Mesenteric fat pad (tissue), 1 donor: ENCODE measurements at places on chromosomes 3 and 15. TPM values are rescaled to one million over a fixed set of nuclear protein-coding genes. Genes with fewer than 3 reads are reported as not detected.
A peak's percentile ranks its signal among the peaks of the same experiment; 100 is the strongest.

DNA sequence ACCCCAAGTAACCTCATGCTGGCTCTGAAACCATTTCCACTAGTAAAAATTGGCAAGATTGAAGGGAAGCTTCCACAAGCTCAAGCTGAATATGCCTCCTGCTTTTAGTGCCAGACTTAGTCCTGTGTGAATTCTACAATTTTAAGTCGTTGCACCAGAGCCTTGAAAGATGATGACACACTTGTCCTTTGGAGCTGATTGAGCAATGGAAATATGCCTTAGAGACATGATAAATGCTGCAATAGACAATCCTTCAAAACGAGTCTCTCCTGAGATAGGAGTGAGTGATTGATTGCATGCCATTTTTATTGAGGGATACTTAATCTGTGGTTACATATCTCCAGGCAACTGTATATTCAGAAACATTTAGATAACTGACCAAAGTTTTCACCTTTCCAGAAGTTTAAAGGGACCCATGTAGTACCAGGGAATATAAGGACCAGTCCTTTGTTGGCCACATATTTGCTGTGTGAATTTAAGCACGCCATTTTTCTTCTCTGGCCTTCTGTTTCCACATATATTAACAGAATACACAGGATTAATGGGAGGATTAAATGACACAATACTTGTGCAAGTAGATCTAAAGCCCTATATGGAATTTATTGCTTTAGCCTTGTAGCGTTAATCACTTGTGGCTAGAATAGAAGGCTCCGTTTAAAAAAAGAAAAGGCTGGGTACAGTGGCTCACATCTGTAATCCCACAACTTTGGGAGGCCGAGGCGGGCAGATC lies 65.1 kb downstream of the PPARG start:
- no peak for DNase-seq

DNA sequence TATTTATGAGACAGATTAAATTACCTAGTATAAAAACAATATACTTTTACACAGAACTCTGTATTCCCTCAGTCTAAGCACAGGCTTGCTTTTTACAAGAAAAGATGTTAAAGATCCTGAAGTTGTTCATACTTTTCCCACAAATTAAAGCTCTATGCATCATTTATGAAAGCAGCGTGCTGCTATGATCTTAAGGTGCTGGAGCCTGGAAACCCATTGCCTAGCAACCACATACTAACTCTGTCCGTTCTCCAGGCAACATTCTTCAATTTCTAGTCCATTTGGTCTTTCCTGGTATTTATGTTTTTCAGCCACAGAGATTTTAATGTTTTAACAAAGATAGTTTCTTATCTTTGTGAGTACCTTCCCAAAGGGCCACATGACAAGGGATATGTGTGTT lies 312.0 kb downstream of the DOCK3 start:
- no peak for DNase-seq

DNA sequence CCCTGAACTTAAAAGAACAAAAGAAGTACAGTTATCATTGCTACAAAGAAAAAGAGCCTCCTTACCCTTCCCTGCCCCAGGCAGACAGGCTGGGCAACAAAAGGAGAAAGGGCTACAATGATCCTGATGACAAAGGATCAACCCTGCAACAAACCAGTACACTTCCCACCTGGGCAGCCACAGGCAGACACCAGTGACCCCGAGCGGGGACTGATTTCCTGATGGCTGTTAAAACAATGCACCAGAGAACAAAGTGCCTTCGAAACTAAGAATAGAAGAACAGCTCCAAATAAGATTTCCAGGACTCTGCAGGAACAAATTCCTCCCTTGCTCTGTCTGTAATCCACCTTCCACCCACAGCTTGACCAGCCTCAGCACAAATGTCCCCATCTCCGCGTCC lies 106.3 kb upstream of the ARHGEF3 start:
- DNase-seq: no peak

DNA sequence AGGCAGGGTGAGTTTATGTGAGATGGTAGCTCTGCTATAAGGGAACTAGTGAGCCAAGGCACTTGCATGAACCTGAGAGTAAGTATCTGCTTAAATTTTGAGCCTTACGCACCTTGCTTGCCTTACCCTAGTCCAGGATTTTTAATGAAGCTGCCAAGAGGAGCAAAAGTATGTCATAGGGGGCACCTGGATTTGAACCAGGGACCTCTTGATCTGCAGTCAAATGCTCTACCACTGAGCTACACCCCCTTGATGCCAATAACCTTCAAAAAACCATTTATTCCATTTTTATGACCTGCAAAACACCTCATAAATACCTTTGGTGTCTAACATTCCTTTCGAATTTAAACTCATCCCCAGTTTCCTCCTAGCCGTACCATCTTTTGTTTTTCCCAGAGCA lies 88.3 kb upstream of the ACP3 start:
- DNase-seq: no peak

DNA sequence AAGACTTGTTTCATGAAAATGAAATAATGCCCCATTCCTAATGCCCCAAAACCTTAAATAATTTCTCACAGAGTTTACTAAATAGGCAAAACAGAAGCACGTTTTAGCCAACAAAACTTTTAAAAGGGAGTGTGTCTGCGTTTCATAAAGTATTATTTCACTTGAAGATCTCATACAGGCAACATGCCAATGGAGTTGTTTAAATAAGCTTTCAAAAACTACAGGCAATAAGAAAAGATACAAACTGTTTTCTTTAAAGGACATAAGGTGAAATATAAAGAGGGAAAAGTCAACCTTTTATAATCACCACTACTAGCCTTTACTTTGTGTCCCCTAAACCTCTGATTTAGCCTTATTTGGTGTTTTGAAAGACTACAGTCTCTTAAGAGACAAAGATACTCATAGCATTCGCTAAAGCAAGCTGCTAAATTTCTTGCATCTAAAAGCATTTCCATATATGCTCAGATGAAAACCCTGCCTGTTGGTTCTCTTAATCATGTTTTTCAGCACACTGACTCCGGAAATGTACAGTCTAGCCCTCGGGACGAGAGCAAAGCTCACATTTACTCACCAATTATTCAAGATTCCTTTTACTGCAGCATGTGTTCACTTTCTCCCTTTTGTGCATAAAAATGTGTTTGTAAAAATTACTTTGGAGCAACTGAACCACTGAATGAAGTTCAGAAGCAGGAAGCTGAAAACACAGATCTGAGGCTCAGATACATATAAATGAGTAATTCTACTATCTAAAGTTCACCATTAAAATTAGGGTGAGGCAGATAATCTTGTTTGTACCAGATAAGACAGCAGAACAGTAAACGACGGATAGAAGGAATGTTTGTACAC lies 119.0 kb downstream of the GOLIM4 start:
- DNase-seq: no peak

- DNase-seq: peak; percentile 80
These were observed 71.2 kb downstream of the FAM43A start for GRCh38 chr3:194756791-194757325.

Gene NR2E3
- total RNA-seq: not detected

Gene WNT5A
- total RNA-seq: 1.7 TPM
